Psoas muscle (tissue), 8 donors: ENCODE measurements at places on chromosomes 5 and 9.

DNA sequence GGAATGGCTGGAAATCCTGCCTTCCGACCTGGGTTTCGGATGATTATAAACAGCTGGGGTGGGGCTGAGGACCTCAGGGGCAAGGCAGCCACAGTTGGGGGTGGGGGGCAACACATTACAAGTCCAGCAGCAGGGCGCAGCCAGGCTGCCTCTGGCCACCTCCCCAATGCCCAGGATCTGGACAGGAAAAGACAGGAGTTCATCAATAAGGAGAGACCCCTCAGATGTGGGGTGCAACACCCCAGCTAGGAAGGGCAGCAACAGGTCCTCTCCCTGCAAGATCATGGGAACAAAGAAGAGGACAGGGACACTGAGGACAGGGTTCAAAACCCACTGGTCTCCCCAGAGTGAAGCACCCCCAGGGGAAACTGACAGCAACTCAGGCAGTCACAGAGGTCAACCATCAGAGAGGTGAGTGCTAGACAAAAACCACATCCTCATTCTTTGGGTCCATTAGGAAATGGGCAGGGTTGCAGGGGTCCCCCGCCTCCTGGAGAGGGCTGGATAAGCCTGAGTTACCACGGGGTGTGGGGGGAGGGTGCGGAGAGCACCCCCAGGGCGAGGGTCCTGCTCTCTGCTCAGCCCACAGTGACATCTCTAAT, 33.5 kb downstream of the SEMA4D start:
- DNase-seq: no peak

- no peak for DNase-seq
These were observed 346.4 kb upstream of the SLC24A2 start for GRCh38 chr9:20135119-20135697.

- DNase-seq: no peak
These were observed 83.6 kb downstream of the SMC2 start for GRCh38 chr9:104177676-104178075.

DNA sequence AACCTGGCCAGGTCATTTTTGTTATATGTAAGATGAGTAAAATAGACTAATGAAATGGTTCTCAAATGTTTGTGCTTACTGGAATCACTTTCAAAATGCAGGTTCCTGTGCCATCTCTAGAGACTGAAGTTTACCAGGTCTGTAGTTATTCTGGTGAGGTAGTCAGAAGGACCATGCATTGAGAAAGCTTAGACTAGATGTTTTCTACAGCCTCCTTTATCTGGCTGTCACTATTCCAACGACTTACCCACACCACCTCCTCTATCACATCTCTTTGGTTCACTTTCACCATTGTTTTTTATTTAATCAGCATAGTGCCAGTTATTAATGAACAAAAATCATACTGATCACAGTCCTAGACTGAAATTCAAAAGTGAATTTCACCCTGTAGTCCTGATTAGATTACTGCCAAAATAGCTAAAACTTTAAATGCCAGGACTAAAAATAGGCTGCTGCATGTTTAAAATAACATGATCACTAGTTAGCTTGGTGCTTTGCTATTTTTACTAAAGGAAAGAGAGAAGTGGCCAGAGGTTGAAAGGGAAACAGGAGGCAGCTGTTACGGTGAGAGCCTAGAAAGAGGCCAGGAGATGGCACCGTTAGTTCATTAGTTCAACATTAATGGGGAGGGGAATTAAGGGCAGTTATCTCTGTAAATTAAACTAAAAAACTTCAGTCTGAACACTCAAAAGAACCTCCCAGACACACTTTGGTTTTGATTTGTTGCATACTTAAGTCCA, 13.9 kb upstream of the FNIP1 start:
- DNase-seq: no peak

DNA sequence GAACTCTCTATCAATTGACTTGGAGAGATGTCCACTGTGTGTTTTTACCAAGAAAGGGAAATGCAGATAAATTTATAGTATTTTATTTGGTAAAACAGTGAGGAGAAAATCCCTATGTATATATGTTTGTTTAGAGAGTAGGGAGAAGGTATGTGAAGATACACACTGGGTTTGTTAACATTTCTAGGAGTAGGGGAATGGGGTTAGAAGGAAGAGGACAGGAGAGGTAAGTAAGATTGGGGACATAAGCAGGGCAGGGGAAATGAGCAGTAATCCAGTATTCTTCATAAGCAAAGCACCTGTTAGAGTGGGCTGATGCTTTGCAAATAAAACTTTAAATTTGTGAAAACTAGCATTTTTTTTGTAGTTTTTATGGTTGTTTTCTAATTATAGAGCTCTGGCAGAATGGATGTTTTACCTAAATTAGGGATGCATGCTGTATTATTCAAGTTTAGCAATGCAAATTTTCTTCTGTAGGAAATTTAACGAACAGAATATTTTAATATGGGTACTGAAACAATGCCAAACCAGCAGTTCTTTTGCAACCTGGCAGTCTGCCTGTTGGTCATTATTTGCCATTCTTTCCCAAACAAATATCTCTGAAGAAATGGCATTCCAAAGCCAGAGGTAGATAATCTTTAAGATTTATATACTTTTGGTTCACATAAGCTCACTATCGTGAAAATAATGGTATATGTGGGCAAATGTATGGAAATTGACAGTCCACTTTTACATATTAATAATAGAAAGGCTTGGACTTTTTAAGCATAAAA, 19.4 kb upstream of the DCP2 start:
- DNase-seq: no peak

- no peak for DNase-seq
These were observed 108.7 kb downstream of the SREK1 start for GRCh38 chr5:66252849-66253248.
